Transverse colon (tissue), 4 donors: ENCODE measurements at places on chromosomes 5 and 9. TPM values are rescaled to one million over a fixed set of nuclear protein-coding genes. Genes with fewer than 3 reads are reported as not detected.
A peak's percentile ranks its signal among the peaks of the same experiment; 100 is the strongest.

DNA sequence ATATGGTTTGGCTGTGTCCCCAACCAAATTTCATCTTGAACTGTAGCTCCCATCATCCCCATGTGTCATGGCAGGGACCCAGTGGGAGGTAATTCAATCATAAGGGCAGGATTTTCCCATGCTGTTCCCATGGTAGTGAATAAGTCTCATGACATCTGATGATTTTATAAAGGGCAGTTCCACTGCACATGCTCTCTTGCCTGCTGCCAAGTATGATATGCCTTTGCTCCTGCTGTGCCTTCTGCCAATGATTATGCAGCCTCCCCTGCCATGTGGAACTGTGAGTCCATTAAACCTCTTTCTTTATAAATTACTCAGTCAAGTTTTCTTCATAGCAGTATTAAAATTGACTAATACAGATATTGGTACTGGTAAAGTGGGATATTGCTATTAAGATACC is 42.4 kb downstream of the MARCHF11 start:
- no peaks in the 10 kb centered on the region for H3K36me3 ChIP-seq
- no peak overlapping the region for H3K4me3 ChIP-seq
- no peak for DNase-seq
- H3K27me3 ChIP-seq, result no peaks in the 10 kb centered on the region

DNA sequence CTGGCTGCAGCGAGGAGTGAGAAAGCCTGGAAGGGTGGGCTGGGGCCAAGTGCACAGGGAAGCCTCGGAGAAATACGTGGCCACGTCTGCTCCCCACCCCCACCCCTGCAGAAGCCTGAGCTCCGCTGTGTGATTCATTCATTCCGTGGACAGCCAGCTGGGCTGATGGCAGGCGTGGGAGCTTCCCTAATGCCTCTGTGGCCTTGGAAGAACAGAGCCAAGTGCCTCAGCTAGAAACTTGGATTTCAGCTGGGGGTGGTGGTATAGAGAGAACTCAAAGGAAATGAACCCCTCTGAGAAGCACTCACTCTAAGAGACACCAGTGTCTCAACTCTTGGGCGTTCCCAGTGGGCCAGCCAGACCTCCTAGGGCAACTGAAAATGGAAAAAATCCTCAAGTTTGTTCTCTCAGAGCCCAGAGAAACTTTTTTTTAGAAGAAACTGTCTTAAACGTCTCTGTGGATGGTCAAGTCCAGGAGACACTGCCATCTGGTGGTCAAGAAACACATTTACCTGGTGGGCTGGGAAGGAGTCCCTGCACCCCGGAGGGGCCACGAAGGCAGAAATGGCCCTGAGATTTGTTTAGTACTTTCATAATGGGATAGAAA is 18.0 kb downstream of the ATOX1 start:
- H3K36me3 ChIP-seq, result no peaks in the 10 kb centered on the region
- peak overlapping the region; percentile 73 for H3K27ac ChIP-seq
- H3K4me3 ChIP-seq, result no peak overlapping the region
- peaks cover 25% of the 10 kb centered on the region for H3K4me1 ChIP-seq
- peak; percentile 40 for DNase-seq

- DNase-seq, result no peak
- H3K36me3 ChIP-seq, result no peaks in the 10 kb centered on the region
- no peak overlapping the region for H3K4me3 ChIP-seq
Observed at GRCh38 chr5:35131723-35132122, 84.0 kb upstream of the AGXT2 start.

DNA sequence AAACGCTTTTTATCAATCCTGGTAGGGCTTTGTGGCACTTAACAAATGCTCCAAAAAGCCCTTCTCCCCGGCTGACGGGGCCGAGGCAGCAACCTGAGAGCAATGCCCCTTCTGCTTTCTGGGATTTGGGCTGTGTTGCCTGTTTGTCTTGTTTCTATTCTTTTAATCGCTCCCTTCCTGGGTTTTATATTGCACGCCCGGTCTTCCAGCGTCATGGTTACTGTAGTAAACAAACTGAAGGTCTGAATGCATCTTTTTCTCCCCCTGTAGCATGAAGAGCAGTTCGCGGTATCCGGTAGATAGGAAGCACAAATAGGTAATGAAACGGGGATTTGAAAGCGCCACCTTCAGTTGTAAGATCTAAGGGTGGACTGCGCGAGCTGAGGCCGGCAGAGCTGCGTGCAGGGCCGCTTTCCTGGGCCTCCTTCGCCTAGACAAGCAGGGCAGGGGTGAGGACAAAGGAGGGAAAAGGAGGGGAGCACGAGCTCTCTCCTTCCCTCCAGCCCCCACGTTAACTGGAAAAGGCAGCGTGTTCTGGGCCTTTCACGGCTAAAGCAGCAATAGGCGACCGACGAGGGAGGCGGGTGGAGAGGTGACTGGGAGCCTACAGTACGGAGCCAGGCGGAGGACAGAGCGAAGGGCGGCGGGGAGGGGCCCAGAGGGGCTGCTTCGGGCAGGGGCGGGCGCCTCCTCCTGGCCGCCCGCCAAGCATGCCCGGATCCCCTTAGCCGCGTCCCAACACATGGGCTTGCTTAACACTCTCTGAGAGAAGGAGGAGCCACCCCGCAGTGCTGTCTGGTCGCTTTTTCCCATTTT is 49.3 kb upstream of the ZNF366 start:
- H3K27ac ChIP-seq, result peak overlapping the region; percentile 54
- DNase-seq, result peak; percentile 45
- peaks cover 4% of the 10 kb centered on the region for H3K4me1 ChIP-seq
- peak overlapping the region; percentile 7 for H3K4me3 ChIP-seq

DNA sequence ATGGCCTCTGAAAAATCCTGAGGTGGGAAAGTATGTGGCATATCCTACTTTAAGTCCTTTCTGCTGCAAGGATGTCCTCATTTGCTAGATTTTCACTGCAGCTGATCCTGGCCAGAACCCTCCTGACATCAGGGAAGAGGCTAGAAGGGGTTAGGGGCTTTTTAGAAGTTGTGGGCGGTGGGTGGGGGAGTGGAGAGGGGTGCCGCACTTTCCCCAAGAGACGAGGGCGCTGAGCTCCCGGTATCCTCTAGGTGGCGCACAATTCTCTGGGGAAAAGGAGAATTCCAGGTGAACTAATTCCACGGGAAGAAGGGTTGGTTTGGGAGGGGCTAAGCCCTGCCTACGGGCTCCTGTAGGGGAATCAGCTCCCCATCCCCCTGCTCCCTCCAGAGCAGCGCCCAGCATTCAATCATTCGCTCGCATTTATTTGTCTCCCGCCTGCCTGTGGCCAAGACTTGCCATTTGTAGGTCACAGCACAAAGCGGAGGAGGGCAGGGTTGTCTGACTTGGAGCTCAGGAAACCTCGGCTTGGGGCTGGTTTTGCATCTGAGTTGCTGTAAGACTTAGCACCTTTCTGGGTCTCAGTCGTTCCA is 42.9 kb upstream of the HAND1 start:
- H3K4me3 ChIP-seq, result no peak overlapping the region
- H3K27ac ChIP-seq, result no peak overlapping the region
- peaks cover 18% of the 10 kb centered on the region for H3K27me3 ChIP-seq
- peak; percentile 24 for DNase-seq

CLINT1 gene
- 174 TPM for total RNA-seq

SPAG8 gene
- total RNA-seq, result 0.41 TPM

GRCh38 chr5:45189481-45189880 is 380.7 kb downstream of the MRPS30 start:
- DNase-seq, result no peak
- H3K27me3 ChIP-seq, result no peaks in the 10 kb centered on the region
- no peaks in the 10 kb centered on the region for H3K4me1 ChIP-seq
- H3K4me3 ChIP-seq, result no peak overlapping the region
- H3K36me3 ChIP-seq, result no peaks in the 10 kb centered on the region

SLC6A3 gene
- total RNA-seq, result not detected

- H3K36me3 ChIP-seq, result no peaks in the 10 kb centered on the region
- H3K4me3 ChIP-seq, result no peak overlapping the region
- no peak overlapping the region for H3K27ac ChIP-seq
- DNase-seq, result no peak
- no peaks in the 10 kb centered on the region for H3K4me1 ChIP-seq
Observed at GRCh38 chr5:170896779-170897178, 35.0 kb downstream of the RANBP17 start.

DNA sequence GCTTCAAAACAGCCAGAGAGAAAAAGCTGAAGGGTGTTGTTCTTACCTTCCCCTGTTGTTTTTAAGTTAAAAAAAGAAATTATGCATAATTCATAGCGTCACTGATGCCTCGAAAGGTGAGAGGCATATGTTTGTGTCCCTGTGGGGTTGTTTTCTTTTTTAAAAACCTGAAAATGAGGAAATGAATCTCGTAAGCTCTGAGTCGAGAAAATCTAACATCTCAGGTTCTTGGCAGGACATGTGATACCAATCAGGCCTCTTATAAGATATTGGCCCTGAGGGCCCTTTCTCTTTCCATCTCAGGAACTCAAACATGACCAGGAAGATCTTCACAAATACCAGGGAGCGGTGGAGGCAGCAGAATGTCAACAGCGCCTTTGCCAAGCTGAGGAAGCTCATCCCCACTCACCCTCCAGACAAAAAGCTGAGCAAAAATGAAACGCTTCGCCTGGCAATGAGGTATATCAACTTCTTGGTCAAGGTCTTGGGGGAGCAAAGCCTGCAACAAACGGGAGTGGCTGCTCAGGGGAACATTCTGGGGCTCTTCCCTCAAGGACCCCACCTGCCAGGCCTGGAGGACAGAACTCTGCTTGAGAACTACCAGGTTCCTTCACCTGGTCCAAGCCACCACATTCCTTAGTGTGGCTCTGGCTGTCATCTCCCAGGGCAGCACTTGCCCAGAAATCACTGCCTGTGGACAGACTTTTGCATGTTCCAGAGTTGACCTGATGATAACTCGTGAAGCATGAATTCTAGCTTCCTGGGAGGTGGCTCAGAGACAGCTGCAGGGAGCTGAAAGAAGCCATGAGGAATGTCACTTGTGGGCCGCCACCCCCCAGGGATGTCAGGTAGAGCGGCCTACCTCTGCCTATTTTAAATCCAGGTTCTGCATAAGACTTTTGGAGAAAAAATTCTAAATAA is at the start of gene TAL2:
Gene TAL2, plus strand, starts transcription at position 274 of the 921 bp plus-strand sequence. Its CDS starts 40 bp downstream, at position 314.
- H3K27ac ChIP-seq, result no peak within 1 kb of the TSS
- H3K4me1 ChIP-seq, result no peaks in the 10 kb centered on the region
- H3K27me3 ChIP-seq, result peaks cover 18% of the 10 kb centered on the region

NUTM2G gene
- not detected for total RNA-seq

DNA sequence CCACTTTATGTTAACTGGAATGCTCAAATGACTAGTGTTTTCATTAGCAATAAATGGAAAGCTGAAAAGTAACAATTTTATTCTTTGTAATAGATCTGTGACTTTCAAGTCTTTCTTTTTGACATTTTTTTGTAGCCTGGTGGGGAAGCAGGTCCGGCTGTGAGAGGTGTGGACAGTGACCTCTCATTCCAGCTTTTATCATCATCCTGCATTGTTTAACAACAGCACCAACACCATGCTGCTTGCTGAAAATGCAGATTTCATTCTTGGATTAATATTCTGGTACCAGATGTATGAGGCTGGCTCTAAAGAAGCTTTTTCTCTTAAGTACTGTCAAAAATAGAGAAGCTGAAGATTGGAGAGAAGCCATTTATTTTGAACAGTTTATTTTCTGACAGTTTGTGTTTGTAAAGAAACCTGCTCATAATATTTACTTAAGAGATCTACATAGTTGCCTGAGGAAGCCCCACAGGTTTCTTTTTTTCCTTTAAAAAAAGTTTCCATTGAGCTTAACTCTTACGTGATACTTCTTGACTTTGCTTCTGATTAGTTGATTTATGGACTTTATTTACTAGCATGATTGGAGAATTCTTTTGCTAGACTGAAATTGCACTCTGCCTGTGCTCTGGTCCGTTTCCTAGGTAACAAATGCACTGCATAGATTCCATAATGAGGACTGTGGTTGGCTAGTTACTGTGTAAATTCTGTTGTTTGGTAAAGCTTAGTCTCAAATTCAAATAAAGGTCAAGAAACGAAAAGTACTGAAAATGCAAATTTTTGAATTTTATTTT is 3.4 kb downstream of the KIAA1958 start:
- H3K27me3 ChIP-seq, result no peaks in the 10 kb centered on the region
- peaks cover 11% of the 10 kb centered on the region for H3K36me3 ChIP-seq
- H3K4me1 ChIP-seq, result peaks cover 6% of the 10 kb centered on the region

GRCh38 chr9:35649431-35650340 is 1.0 kb downstream of the SIT1 start:
- no peaks in the 10 kb centered on the region for H3K27me3 ChIP-seq
- no peak overlapping the region for H3K4me3 ChIP-seq
- H3K27ac ChIP-seq, result peak overlapping the region; percentile 86
- no peak for DNase-seq
- peaks cover 4% of the 10 kb centered on the region for H3K4me1 ChIP-seq

- H3K4me1 ChIP-seq, result peaks cover 3% of the 10 kb centered on the region
- H3K27me3 ChIP-seq, result no peaks in the 10 kb centered on the region
- no peak overlapping the region for H3K27ac ChIP-seq
- no peak overlapping the region for H3K4me3 ChIP-seq
- no peak for DNase-seq
Observed at GRCh38 chr5:39440192-39440957, 15.6 kb upstream of the DAB2 start.

GRCh38 chr5:102664616-102665335 is 90.3 kb upstream of the PAM start:
- H3K4me1 ChIP-seq, result no peaks in the 10 kb centered on the region
- H3K4me3 ChIP-seq, result no peak overlapping the region
- H3K27ac ChIP-seq, result no peak overlapping the region
- no peaks in the 10 kb centered on the region for H3K27me3 ChIP-seq
- H3K36me3 ChIP-seq, result no peaks in the 10 kb centered on the region
- DNase-seq, result no peak

DNA sequence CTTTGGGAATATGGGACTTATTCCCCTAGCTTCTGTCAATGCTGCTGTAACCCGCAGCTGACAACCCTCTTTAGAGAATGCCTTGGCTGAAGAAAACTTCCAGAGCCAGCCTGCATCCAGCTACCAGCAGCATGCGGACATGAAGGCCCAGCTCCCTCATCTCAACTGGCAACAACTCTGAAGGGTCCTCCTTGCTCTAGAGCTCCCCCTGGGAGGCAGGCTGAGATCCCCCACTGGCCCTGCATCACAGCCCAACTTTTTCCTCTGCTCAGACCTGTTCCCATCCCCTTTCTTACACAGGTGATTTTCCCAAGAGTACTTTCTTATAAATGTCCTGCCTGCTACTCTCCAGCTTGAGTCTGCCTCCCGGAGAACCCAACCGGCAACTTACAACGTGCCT is 18.7 kb upstream of the WNT8A start:
- no peaks in the 10 kb centered on the region for H3K36me3 ChIP-seq
- no peak for DNase-seq
- no peak overlapping the region for H3K4me3 ChIP-seq
- H3K27ac ChIP-seq, result no peak overlapping the region

FRMD3 gene
- total RNA-seq, result 5.8 TPM

CFAP77 gene
- total RNA-seq, result not detected

GRCh38 chr9:109745335-109746283 is 34.4 kb upstream of the PALM2AKAP2 start:
- H3K36me3 ChIP-seq, result no peaks in the 10 kb centered on the region
- peak; percentile 44 for DNase-seq
- no peak overlapping the region for H3K4me3 ChIP-seq
- H3K4me1 ChIP-seq, result peaks cover 10% of the 10 kb centered on the region

- H3K4me3 ChIP-seq, result no peak overlapping the region
- H3K27me3 ChIP-seq, result no peaks in the 10 kb centered on the region
- H3K4me1 ChIP-seq, result no peaks in the 10 kb centered on the region
Observed at GRCh38 chr9:21001581-21001980, 29.9 kb downstream of the HACD4 start.

WDR38 gene
- not detected for total RNA-seq
